ENCODE measurements at places on chromosomes 4 and X. TPM values are rescaled to one million over a fixed set of nuclear protein-coding genes. Genes with fewer than 3 reads are reported as not detected.

COL4A5 gene
- polyA plus RNA-seq = 98.0 TPM

BEND2 gene
- not detected for polyA plus RNA-seq

EVC gene
- 4.0 TPM for polyA plus RNA-seq

NPY5R gene
- polyA plus RNA-seq = 19.1 TPM

RIPPLY1 gene
- polyA plus RNA-seq = not detected

DOK7 gene
- 14.4 TPM for polyA plus RNA-seq

CDKL2 gene
- 2.0 TPM for polyA plus RNA-seq

TAF7L gene
- 0.27 TPM for polyA plus RNA-seq

PPID gene
- 73.9 TPM for polyA plus RNA-seq

TMSB15B gene
- polyA plus RNA-seq = 44.2 TPM

ARR3 gene
- polyA plus RNA-seq = 0.10 TPM

DGAT2L6 gene
- not detected for polyA plus RNA-seq

RADX gene
- 6.1 TPM for polyA plus RNA-seq

P2RY10 gene
- not detected for polyA plus RNA-seq

LDOC1 gene
- polyA plus RNA-seq = 90.6 TPM

SERTM2 gene
- polyA plus RNA-seq = 11.9 TPM

PNCK gene
- 25.5 TPM for polyA plus RNA-seq

H2BW2 gene
- not detected for polyA plus RNA-seq

PPP4R3C gene
- polyA plus RNA-seq = not detected

FGFBP1 gene
- not detected for polyA plus RNA-seq

UGT8 gene
- polyA plus RNA-seq = 0.43 TPM

EXOC1L gene
- not detected for polyA plus RNA-seq

MAGIX gene
- polyA plus RNA-seq = 10.0 TPM

PRKX gene
- polyA plus RNA-seq = 24.2 TPM

MSANTD1 gene
- 0.92 TPM for polyA plus RNA-seq

SMAD1 gene
- polyA plus RNA-seq = 29.3 TPM

SHROOM2 gene
- 9.0 TPM for polyA plus RNA-seq

SPATA4 gene
- 2.2 TPM for polyA plus RNA-seq

SNX12 gene
- 9.5 TPM for polyA plus RNA-seq

CD38 gene
- polyA plus RNA-seq = 0.69 TPM

LAMTOR3 gene
- 77.1 TPM for polyA plus RNA-seq

IL3RA gene
- 3.4 TPM for polyA plus RNA-seq

RBMXL3 gene
- polyA plus RNA-seq = not detected

SGMS2 gene
- not detected for polyA plus RNA-seq

USP11 gene
- polyA plus RNA-seq = 337 TPM

C4orf54 gene
- polyA plus RNA-seq = not detected

SSX4B gene
- polyA plus RNA-seq = not detected

TKTL1 gene
- polyA plus RNA-seq = not detected

FHIP1A gene
- 0.98 TPM for polyA plus RNA-seq

NAP1L2 gene
- polyA plus RNA-seq = 2.7 TPM

TMEM175 gene
- polyA plus RNA-seq = 28.3 TPM

PASD1 gene
- polyA plus RNA-seq = 0.13 TPM

HERC6 gene
- polyA plus RNA-seq = 11.6 TPM

ARSH gene
- not detected for polyA plus RNA-seq

CORIN gene
- polyA plus RNA-seq = 168 TPM
